ENCODE measurements at places on chromosomes 1 and 21.

DNA sequence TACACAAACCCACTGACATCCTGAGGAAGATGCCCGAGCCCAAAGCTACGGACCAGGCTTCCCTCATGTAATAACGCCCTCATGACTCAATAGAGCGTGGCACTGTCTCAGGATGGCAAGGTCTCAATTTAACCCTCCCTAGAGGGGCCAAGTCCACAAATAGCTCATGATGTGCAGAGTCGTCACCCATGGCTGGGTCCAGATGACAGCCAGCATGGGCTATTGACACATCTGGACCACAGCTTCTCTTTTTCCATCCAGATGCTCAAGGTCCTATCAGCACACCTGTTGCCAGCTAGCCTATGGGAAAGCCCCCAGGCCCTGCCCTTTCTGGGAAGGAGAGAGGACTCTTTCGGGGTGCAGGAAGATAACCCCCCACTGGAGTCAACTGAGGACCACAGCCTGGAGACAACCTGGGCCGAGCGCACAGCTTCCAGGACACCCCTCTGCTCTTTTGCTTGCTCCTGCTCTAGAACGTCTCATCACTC lies 2.8 kb downstream of the LAPTM5 start:
- no peak for DNase-seq

GRCh38 chr1:204241050-204241449 lies 27.3 kb upstream of the GOLT1A start:
- DNase-seq, result no peak

- no peak for DNase-seq
Measured at GRCh38 chr1:175569117-175569743, 174.2 kb downstream of the TNR start.

GRCh38 chr1:56469640-56470371 lies 109.6 kb downstream of the PLPP3 start:
- DNase-seq, result no peak

- DNase-seq, result no peak
Measured at GRCh38 chr1:96558635-96559034, 162.9 kb upstream of the PTBP2 start.

DNA sequence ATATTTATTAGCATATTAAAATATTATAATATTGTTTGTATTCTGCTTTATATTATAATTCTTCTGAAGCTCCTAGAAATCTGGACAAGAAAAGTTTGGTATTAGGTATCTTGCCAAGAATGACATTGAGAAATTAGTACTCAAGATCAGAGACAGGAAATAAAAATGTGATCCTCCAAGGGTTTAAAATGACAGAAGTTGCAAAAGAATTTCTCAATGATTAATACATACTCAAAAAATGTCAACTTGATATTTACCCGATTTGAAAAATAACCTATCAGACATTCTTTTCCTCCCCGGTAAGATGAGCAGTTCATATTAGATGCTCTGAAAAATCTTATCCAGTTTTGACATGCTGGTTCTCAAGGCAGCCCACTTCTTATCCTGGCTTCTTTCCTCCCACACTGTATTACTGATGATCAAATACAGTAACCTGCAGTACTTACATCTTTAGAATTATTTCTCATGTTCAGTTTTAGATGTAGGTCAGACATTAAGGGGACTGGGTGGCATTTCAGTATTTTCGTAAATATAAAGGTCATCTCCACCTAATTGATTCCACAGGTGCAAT lies 55.3 kb downstream of the CACHD1 start:
- no peak for DNase-seq

DNA sequence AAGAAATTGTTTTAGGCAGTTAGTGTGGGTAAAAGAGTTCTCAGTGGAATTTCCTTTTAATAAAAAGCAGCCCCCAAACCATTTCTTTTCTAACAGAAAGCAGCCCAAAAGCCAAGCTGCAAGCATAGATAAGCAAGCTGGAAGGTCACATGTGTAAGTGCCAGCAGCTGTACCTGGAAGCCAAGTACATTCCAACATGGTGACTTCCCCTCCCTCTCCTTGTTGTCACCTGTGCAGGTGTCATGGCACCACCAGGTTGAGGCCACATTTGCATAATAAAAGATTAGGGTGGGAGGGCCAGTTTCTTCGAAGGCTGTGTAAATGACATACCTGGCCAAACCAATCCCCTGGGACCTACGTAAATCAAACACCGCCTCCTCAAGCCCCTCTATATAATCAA lies 240.3 kb upstream of the RAB4A start:
- no peak for DNase-seq

DNA sequence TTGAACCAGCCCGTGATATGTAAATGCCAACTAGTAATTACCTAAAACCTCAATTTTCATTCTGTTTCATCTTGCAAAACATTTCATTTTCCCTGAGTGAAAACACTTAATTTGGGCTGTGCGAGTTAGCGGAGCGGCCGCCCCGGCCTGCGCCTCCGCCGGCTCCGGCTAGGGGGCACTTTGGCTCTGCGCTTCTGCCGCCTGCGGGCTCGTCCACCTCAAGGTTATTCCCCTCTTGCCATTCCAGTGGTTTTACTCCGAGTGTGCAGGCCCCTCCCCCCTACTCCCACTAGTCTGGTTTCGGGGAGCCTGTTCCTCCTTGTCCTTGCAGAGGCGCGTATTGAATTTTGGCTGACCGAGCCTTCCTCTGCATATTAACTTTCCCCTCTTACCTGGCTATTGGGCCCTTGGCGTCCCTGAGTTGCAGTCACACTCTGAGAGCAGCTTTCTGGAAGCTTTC lies 55.6 kb downstream of the PEX14 start:
- DNase-seq, result no peak

DNA sequence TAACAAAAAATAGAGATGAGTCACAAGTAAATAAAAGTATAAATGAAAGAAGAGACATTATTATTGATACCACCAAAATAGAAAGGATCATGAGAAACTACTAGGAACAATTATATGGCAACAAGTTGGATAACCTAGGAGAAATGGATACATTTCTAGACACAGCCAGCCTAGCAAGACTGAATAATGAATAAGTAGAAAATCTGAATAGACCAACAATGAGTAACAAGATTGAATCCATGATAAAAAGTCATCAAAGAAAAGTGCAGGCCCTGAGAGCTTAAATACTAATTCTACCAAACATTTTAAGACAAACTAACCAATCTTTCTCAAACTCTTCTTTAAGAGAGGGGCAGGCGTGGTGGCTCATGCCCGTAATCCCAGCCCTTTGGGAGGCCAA lies 538.6 kb upstream of the PBX1 start:
- no peak for DNase-seq

DNA sequence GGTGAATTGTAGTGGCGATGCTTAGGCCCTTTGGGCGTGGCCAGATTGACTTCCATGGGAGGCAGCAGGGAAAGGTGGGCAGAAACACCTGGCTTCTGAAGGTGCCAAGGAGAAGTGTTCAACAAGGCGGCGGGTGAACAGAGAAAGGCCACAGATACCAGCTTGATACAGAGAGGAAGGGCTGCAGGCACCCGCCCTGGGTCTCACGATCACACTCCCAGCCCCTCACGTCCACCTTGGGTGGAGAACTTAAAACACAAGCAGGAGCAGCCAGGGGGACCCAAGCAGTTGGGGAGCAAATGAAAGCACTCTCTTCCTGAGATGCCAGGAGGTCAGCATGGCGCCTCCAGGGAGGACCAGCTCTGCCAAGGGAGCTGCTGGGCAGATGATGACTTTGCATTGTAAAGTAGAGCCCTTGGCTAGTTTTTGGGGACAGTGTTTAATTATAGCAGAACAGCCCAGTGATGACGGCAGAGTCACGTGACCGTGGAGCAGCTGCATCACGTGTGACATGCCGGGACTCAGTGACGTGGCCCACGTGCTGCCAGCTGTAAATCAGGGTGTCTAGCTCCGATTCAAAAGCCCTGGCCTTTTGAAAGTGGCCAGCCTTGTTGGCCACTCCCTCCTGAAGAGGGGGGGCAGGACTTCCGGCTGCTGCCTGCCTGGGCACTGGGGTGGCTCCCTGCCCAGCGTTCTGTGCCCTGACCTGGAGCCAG lies 19.0 kb downstream of the SLC37A1 start:
- DNase-seq, result no peak

DNA sequence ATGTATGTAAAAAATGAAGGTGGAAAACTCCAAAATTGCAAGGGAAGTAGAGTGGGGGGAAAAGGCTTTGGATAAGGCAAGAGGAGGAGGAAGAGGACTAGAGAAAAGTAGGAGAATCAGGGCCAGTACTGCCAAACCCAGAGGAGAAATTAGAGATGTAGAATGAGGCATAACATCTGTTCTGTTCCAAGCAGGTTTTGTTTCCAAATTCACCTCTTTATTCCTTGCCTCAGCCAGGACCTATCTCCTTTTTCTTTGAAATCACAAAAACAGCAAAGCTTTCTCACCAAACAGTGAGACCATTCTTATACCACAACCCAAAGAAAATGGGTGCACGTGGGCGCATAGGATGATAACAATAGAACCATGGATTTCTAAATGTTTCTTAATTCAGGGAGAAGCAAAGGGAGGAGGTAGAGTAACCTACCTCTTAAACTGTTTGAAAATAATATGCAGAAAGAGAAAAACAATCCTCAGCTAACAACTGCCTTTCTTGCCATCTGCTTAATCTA lies 383.3 kb upstream of the PKN2 start:
- no peak for DNase-seq

GRCh38 chr21:25243808-25244207 lies 363.5 kb downstream of the MRPL39 start:
- DNase-seq, result no peak

DNA sequence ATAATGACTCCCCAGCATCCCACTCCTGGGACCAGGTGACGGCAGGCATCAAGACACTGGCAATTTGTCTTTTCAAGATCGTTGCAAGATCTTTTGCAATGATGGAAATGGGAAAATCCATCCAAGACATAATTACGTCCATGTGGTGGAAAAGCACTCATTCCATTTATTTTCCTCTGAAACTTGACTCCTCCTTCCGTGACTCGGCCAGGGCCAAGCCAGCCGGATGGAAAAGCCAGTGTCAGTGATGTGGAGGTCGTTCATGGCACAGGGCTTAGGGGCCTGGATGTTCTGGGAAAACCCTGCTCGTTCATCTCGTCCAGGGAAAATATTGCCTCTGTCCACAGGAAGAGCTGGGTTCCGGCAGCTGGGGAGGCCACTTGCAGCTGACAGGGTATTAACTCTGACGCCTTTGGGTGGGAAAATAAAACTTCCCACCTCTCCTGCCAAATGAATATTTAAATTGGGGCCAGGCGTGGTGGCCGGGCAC lies 46.2 kb downstream of the C1orf198 start:
- DNase-seq, result no peak

DNA sequence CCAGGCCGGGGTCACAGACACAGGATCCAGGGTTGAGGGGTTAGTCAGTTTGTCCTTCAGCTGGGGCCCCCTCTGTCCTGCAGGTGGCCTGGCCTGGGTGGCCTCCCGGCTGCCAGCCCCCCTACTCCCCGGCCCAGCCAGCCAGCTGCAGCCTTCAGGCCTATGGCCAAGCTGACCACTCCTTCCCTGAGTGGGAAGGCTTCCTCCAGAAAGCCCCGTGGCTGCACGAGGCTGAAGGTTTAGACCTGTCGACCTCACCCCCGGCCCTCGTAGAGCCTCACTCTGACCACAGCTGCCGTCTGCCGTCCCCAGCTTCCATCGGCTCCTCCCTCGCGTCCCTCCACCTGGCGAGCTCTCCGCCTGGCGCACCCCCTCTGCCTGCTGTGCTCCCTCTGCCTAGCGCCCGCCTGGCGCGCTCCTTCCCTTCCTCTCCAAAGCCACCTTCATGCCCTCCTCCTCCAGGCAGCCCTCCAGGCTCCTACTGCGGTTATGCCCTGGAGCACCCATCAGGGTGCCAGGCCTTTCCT lies 9.6 kb downstream of the TTLL10 start:
- DNase-seq, result no peak

DNA sequence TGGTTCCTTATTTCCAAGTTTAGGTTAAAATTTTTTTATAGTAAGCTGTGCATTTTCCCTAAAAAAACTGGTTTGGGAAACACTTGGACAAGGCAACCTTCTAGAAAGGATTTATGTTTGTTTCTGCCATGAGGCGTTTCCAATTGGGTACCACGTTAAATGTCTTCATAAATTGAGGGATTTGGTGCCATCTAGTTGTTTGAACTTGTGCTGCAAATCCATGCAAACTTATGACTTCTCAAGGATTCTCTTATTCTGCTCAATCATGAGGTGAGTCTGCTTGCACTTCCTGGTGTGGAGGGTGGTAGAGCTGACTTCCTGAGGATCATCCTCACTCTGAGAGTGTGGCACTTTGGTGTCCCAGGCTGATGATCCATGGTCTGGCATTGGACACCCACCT lies 123.3 kb downstream of the PCNX2 start:
- no peak for DNase-seq

- DNase-seq, result no peak
Measured at GRCh38 chr1:51325878-51326755, 4.2 kb downstream of the TTC39A start.

- no peak for DNase-seq
Measured at GRCh38 chr1:207035877-207036551, 3.5 kb upstream of the C1orf116 start.

GRCh38 chr1:214187121-214187900 lies 93.6 kb upstream of the SMYD2 start:
- DNase-seq, result no peak

DNA sequence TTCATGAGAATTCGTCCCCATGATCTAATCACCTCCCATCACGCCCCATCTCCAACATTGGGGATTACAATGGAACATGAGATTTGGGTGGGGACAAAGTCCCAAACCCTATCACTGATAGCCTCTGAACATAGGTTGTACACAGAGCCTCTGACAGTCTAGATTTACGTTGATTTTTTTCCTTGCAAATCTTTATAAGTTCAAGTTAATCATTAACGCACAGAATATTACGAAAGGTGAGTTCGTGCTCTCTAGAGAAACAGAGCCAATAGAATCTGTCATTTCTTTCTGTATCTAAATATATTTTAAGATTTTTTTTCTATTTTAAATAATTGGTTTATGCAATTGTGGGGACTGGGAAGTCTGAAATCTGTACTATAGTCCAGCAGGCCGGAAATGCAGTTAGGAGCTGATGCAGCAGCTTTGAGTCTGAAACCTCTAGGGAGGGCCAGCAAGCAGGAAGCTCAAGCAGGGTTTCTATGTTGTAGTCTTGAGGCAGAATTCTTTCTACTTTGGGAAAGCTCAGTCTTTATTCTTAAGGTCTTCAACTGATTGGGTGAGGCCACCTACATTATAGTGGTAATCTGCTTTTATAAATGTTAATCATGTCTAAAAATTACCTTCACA lies 61.0 kb downstream of the SELENOF start:
- DNase-seq, result no peak

GRCh38 chr1:4046836-4047461 lies 146.9 kb upstream of the C1orf174 start:
- DNase-seq, result no peak

DNA sequence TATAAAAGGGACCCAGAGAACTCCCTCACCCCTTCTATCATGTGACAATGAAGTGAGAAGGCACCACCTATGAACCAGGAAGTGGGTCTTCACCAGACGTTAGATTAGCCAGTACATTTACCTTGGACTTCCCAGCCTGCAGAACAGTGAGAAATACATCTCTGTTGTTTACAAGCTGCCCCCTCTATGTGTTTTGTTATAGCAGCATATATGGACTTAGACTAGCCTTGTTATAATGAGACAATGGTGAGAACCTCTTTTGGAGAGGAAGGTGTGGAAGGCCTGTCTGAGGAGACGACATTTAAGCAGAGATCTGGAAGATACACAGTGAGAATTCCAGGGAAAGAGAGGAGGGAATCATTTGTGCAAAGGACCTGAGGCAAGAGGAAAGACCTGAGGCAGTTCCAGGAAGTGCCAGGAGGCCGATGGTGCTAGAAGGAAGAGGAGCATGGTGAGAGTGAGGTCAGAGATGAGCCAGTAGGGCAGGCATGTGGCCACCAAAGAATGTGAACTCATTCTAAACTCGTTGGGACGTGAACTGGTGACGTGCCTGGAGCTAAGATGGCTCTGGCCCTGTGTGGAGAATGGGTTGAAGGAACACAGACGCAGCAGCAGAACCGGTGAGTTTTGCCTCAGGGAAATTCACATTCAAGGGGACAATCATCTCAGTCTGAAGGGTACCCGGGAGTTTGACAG lies 98.9 kb upstream of the IRF2BP2 start:
- no peak for DNase-seq

All from stimulated activated CD4-positive, alpha-beta T cell treated with anti-CD3 and anti-CD28 coated beads, TNF-alpha, amount 100 ng/mL, for 4 hours (primary cell).